ENCODE measurements at places on chromosomes 6 and 20.

- H3K27me3 ChIP-seq = no peaks in the 10 kb centered on the region
- no peak for DNase-seq
- H3K36me3 ChIP-seq = no peaks in the 10 kb centered on the region
- peak within 1 kb of the TSS; percentile 88 for H3K4me3 ChIP-seq
- H3K27ac ChIP-seq = peak within 1 kb of the TSS; percentile 66
Observed at GRCh38 chr20:63830841-63831588, at the start of gene ZBTB46. Gene ZBTB46 (minus strand): TSS chr20:63831264. CDS start chr20:63790757, 40,507 bp downstream.

DNA sequence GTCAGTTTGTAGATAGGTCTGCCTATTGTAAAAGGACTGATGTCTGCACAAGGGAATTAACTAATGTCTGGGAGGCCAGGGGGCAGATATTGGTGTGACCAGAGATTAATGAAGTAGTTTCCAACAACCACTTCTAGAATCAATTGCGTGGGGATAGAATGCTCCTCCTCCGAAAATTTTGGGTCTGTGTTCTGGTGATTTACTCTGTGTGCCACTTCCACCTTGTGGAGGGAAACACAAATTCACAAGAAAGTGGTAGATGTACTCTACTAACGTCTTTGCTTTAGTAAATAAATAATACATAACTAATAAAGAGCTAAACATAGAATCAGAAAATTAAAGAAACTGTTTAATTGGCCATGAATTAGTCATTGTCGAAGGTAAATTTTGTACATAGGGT, 25.5 kb downstream of the TMEM14A start:
- H3K36me3 ChIP-seq = no peaks in the 10 kb centered on the region
- H3K4me1 ChIP-seq = no peaks in the 10 kb centered on the region
- no peak overlapping the region for H3K27ac ChIP-seq
- DNase-seq = no peak
- no peaks in the 10 kb centered on the region for H3K27me3 ChIP-seq

- H3K27me3 ChIP-seq = peaks cover 32% of the 10 kb centered on the region
- DNase-seq = no peak
- peaks cover 65% of the 10 kb centered on the region for H3K4me1 ChIP-seq
- peak within 1 kb of the TSS; percentile 21 for H3K27ac ChIP-seq
- H3K36me3 ChIP-seq = no peaks in the 10 kb centered on the region
- H3K4me3 ChIP-seq = peak within 1 kb of the TSS; percentile 37
Observed at GRCh38 chr6:6006428-6007365, at the start of gene NRN1. Gene NRN1 (minus strand): TSS chr6:6006925. CDS start chr6:6006749, 176 bp downstream.

DNA sequence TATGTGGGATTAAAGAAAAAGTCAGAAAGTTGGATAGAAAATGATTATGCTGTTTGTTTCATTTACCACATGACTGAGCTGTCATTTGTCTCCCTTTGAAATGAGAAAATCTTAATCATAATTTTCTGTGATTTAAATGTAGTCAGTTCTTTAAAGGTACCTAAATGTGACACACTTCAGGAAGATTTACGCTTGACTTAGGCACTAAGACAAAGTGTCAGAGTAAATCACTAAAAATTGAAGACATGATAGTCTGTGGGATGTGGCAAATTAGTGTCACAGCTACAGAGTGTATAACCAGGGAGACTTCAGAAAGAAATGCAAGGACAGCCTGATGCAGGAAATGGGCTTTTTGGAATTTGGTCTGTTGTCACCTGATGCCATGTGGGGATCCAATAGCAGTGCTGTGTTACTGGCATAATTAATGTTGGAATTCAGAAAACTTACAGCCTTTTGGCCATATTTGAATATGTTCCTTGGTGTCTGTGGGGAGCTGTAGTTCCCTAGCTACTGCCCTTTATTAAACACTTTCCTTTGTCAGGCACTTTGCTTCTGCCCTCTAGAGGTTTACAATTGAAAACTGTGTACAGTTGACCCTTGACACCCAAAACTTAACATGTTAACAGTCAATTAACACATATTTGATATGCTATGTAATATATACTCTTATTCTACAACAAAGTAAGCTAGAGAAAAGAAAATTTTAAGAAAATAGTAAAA, 493.8 kb downstream of the UTRN start:
- H3K27me3 ChIP-seq = no peaks in the 10 kb centered on the region
- DNase-seq = no peak
- H3K4me1 ChIP-seq = no peaks in the 10 kb centered on the region
- peaks cover 7% of the 10 kb centered on the region for H3K36me3 ChIP-seq
- H3K4me3 ChIP-seq = no peak overlapping the region

DNA sequence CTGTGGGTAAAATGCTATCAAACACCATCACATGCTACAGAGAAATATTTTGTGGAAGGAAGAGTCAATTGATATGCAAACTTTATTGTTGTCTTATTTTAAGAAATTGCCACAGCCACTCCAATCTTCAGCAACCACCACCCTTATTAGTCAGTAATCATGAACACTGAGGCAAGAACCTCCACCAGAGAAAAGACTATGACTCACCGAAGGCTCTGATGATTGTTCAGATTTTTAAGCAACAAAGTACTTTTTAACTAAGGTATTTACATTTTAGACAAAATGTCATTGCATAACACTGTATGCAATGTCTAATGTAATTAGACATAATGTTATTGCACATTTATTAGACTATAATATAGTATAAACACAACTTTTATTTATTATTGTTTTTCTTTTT, 26.2 kb upstream of the MMP24 start:
- no peak overlapping the region for H3K27ac ChIP-seq
- H3K4me3 ChIP-seq = no peak overlapping the region
- no peak for DNase-seq
- H3K4me1 ChIP-seq = no peaks in the 10 kb centered on the region
- no peaks in the 10 kb centered on the region for H3K27me3 ChIP-seq

DNA sequence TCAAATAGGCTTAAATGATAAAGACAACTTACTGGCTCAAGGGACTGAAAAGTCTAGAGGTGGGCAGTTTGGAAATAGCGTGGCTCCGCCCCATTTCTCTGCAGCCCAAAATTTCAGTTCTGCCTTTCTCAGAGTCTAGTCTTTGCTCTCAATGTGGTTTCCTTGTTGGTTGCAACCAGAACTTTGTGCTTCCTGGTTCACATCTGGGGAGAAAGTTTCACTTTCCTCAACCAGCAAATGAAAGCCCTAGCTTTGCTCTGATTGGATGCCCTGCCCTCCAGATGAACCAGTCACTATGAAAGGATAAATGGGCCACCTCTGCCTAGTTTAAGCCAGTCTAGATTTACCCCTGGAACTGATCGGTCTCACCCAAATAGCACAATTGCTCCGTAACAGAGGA, 14.9 kb downstream of the SYCP2L start:
- no peaks in the 10 kb centered on the region for H3K36me3 ChIP-seq
- no peaks in the 10 kb centered on the region for H3K4me1 ChIP-seq
- DNase-seq = no peak
- no peaks in the 10 kb centered on the region for H3K27me3 ChIP-seq
- no peak overlapping the region for H3K27ac ChIP-seq
